Activated T-helper 1 cell treated with Interleukin-2 at 50 U/mL for 16 hours (primary cell): ENCODE measurements at places on chromosomes 1 and 21.

DNA sequence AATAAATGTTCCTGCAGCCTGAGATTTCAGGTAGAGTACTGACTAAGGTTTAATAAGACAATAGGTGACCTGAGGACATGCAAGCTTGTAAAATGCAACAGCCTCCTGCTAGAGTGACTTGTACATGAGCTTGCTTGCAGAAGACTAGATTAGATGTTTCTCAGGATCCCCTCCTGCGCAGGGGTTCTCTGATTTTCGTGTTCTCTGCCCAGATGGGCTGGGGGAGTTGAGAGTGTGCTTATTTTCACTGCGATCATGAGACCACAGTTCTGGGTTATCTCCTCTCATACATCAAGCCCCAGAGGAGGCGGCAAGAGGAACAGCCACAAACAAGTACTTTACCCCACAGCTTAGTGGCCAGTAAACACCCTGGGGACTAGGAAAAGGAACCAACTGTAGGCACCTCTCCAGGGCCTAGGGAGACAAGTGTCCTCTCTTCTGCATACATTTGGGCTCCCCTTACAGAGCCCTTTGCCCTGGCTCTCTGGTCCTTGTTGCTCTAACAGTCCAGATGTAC, 8.0 kb downstream of the TMEM81 start:
- no peak for DNase-seq

GRCh38 chr1:7258589-7259135, 473.4 kb downstream of the CAMTA1 start:
- no peak for DNase-seq

- no peak for DNase-seq
Measured at GRCh38 chr1:15444468-15445389, 6.5 kb downstream of the CTRC start.

DNA sequence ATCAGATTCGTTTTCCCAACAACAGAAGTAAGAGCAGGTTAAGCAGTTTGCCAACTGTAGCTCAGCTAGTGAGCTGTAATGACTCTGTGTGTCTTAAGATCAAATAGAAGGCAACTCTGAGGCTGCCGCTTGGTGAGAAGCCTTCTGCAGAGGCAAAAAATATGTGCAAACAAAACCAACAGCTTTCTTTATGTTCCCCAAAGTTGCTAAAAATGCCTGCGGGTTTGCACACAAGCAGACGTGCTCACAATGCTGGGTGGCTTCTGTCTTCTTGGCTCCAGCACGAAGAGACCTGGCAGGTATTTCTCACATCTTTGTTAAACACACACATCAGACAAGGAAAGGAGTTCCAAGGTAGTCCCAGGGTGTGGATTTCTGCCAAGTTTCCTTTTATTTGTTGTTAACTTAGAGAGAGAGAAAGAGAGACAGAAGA, 158.9 kb upstream of the JUN start:
- no peak for DNase-seq

DNA sequence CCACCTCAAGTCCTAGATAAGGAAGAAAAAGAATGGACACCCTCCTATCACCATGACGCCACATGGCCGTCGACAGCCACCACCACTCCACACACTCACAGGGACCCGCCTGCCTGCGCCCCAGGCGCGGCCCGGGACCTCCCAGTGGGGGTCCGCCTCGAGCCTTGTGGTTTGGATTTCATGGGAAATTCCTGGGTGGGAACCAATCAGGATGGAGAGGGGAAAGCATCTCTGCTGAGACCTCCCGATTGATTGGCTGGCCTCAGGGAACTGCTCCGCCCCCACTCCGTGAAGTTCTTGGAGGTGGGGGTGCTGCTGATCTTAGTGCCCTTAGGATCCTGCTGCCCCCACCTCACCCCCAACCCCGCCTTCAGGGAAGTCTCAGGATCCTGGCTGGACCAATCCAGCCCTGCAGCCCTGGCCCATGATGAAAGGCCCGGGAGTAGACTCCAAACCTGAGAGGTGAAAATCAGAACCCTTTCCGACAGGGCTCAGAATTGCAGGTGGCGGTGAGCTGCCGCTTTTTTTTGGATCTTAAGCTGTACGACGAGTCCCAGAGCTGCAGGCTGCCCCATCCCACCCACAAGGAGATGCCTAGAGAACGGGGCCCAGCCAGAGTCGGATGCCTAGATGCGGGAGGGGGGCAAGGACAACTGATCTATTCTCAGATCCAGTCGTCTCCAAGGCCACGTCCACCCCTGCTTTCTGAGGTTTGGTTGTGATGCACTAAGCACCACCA, 29.0 kb upstream of the TMEM51 start:
- DNase-seq: no peak

DNA sequence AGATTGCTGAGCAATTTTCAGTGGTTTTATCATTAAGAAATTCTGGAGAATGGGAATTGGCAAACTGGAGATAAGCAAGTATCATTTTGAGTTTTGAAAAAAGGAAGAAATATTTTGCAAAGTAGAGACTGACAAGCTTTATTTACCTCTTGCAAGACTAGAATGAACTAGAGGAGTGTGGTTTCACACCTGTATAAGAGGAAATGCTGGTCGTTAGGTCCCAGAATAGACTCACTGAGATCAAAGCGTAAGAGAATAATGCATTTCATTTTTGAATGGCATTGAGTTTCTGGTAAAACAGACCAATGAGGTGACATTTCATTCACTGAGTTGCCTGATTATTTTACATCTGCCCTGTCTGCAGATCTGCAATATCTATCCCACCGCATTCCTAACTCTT, 308.1 kb downstream of the ADGRL2 start:
- no peak for DNase-seq
